ENCODE measurements at places on chromosomes 16 and 17.

DNA sequence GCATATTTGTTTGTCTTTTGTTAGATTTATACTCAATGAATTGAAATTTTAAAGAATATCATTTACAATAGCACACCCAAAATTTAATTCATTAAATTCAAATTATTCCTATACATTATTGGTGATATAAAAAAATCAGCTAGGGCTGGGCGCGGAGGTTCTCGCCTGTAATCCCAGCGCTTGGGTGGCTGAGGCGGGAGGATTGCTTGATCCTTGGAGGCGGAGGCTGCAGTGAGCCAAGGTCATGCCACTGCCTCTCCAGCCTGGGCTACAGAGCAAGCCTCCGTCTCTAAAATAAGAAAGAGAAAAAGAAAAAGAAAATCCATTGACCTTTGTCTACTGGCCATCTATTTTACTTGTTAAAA is 4.5 kb upstream of the PRDM7 start:
- no peak for DNase-seq

- no peak for DNase-seq
These were observed 64.4 kb downstream of the HAPSTR1 start for GRCh38 chr16:9155871-9156270.

DNA sequence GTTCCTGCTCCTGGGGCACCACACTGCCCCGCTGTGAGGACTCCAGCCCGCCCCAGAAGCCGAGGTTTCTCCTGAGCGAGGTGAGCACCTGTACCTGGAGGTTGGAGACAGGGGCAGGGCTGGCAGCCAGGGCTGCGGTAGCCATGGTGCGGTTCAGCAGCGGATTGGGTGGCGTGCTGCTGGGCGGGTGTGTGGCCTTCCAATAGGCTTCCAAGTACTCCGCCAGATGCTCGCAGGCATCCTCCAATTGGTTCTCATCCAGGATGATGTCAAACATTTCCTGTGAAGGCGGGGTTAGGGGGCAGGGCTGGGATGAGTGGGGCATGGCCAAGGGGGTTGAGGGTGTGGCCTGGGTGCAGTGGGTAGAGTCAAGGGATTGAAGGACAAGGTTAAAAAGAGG is 11.3 kb upstream of the ARL5C start:
- no peak for DNase-seq

DNA sequence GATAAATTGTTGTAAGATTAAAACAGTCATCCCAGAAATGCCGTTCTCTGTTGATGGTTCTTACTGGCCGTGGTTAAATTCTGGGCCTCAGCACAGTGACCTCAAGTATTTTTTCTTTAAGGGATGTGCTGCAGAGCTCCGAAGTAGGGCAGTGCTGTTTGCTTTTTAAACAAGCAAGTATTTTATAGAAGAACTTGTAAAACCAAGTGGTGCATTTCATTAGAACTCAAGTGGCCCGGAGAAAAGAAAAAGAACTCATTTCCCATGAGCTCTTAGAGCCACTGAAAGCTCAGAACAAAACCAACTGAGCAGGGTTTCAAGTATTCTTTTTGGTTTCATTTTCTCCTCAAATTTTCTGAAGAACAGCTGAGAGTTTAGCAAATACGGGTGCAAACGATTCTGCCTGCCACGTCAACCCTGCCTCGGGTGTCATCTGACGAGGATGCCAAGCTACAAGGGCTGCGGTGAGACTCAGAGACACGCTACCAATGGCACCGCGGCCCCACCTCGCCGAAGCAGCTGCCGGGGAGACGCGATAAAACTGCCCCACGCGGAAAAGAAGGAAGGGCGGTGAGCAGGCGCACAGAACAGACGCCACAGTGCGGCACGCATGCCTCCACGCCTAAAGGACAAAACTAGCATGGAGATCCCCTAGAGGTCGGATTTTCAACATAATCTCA is 6.3 kb downstream of the LMF1 start:
- DNase-seq: no peak

GRCh38 chr16:70156207-70156978 is 17.2 kb upstream of the CLEC18C start:
- DNase-seq: no peak

DNA sequence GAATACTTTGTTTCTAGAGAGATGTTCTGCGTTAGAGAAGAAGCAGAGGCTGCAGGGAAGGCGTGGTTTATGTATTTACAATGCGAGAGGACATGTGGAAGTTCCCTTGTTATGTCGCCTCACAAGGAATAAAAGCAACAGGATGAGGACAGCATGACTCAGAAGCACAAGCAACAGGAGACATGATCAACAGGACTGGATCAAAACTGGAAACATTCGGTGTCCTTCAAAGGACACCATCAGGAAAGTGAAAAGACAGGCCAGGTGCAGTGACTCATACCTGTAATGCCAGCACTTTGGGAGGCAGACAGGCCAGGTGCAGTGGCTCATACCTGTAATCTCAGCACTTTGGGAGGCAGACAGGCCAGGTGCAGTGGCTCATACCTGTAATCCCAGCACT is 52.6 kb downstream of the CCDC57 start:
- peak; percentile 23 for DNase-seq
